ENCODE measurements at places on chromosomes 5 and 9.

- DNase-seq = no peak
Observed at GRCh38 chr9:136058801-136059302, 36.2 kb downstream of the NACC2 start.

DNA sequence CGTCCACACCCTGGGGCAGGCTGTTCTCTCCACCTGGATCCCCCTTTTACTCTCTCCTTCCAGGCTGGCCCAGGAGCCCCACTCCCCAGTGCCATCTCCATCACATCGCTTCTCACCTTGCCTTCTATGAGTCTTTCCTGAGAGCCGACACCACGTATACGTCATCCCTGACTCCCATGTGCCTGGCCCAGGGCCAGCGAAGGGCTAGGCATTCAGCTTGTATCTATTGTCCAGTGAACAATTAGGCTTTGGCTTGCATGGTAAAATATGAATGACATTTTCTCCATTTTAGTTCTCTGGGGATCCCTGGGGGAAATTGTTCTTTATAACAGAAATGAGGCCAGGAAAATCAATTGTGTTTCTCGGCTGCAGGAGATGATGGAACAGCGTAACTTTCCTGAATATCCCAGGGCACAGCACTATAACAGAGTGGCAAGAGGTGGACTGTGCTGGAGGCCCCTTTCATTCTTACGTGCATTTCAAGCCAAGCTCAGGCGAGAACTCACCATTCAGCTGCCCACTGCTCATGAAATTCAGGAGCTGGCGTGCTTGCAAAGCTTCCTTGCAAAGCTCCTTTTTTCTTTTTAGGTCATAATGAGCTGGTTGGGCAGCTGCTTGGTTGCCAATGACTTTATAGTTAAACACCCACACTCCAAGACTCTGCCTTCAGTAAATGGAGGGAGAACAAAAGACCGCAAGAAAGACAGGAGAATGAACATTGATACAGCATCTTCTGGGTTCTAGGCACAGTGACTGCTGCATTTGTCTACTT lies 37.7 kb downstream of the NSG2 start:
- DNase-seq = no peak

- DNase-seq = no peak
Observed at GRCh38 chr9:87498046-87498810, 561 bp downstream of the DAPK1 start.

GRCh38 chr9:114281473-114282103 lies 41.3 kb upstream of the ORM1 start:
- no peak for DNase-seq

DNA sequence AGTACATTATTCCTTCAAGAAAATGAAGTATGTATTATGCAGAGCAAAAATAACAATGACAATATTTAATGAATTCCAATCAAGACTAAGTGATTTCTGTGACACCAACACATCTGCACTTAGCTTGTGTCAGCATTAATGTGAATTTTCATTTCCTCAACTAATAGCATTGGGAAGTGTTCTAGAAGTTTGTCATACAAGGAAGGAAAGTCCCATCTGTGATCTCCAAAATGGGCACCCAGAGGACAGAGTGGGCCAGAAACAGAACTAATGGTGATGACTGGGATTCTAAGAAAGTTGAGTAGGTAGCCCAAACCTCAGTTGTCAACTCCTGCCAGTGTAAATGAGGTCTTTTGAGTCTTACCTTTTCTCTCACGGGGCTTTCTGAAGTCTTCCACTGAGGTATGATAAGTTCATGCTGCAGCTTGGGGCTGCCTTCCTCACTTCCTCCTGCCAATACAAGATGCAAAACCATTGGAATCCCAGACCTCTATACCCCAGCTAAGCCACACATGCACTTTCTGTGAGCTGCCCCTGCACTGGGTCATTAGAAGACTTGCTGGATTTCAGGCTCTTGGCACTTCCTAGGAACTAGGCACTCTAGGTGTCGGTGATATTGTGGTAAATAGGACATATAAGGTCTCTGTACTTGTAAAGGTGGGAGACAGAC lies 4.9 kb downstream of the ADAM19 start:
- DNase-seq = no peak

DNA sequence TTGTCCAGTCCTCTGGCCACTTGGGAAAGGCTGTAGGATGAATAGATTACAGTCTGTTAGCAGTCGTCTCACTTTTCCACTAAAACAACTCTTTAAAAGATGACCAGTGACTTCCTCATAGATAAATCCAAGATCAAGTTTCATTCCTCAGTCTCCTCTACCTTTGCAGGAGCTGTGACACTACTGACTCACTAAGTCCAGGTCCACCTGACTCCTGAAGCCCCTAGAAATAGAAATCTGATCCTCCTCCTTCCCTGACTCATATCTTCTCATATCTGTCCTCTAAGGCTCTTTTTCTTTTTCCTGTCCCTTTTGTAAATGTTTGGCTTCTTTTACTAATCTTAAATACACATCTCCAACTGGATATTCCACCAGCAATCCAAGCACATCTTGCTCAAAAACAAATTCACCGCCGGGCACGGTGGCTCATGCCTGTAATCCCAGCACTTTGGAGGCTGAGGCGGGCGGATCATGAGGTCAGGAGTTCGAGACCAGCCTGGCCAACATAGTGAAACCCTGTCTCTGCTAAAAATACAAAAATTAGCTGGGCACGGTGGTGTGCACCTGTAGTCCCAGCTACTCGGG lies 2.6 kb downstream of the CCDC125 start:
- DNase-seq = no peak

- no peak for DNase-seq
Observed at GRCh38 chr9:6215562-6215961, at the start of gene IL33. IL33 (plus strand) TSS chr9:6215807; CDS start chr9:6241695, 25,888 bp downstream.

DNA sequence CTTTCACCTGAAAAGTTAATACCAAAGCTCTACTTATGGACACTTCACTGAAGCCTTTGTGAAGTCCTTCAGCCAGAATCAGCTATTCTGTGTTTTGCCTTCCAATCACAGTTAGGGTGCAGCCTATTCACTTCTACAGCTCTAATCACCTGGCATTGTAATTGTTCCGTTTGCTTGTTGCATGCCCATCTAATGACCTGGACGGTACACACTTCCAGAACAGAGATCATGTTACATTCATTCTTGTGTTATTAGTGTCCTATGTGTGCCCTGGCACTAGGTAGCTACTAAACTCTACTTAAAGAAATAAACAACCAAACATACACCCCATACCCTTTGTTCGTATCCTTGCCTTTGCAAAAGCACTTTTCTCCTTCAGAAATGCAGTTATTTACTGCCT lies 1162.9 kb upstream of the WWC1 start:
- DNase-seq = no peak

DNA sequence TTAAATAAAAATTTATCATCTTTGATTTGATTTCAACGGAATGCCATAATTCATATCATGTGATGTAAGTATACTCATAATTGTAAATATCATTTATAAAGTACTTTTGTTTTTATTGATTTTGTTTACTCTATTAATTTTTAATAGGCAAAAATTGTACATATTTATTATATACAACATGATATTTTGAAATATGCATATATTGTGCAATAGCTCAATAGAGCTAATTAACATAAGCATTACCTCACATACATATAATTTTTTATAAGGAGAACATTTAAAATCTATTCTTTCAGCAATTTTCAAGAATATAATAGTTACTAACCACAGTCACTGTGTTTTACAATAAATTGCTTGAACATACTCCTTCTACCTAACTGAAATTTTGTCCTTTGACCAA lies 25.0 kb upstream of the CCNH start:
- no peak for DNase-seq

DNA sequence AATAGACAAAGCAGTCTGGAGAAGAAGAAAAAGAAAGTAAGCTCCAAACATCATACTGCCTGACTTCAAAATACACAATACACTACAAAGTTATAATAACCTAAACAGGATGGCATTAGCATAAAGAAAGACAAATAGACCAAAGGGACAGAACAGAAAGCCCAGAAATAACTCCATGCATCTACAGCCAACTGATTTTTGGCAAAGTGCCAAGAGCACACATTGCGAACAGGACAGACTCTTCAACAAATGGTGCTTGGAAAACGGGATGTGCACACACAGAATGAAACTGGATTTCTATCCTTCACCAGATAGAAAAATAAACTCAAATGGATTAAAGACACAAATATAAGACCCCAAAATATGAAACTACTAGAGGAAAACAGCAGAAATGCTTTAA lies 66.6 kb upstream of the SPATA31E1 start:
- DNase-seq = no peak

DNA sequence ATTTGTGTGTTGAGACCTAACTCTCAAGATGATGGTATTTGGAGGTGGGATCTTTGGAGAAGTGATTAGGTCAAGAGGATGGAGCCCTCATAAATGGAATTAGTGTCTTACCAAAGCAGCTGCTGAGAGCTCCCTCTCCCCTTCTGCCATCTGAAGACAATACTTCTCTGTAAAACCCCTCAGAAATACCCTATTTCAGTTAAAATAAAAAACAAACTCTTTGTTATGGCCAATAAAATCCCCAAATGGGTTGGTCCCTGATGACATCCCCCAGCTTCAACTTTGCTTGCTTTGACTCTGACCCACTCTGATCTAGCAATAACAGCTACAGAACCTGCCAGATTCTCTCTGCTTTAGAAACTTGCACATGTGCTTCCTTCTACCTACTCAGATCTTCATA lies 100.9 kb downstream of the SNCAIP start:
- no peak for DNase-seq

DNA sequence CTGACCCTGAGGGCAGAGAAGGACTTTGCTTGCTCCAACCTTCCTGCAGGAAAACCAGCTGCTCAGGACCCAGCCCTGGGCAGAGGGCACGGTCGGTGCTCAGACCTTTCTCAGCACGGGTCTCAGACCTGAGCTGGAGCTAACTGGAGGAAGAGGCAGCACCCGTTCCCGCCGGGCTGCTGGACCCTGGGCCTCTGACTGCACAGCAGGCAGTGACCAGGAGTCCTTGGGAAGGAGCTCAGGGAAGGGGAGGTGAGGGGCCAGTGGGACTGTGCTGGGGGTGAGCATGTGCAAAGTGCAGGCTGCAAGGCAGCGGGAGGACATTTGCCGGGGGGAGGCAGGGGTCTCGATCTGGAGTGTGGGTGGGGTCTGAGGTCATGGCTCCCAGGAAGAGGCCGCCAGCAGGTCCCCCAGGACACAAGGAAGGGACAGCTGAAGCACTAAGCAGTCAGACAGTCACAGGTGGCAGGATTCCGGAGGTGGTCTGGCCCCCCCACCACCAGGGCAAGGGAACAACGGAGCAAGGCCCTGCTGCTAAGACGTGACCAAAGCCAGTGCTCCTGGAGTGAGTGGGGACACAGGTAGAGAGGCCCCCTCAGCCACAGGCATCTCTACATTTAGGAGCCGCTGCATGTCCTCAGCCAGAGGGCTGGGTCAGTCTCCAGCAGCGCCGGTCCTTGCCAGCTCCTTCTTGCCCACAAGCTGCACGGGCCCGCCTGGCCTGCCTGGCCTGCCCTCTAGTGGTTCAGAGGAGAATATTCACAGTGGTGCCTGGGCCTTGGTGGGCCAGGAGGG lies 4.8 kb upstream of the DPM2 start:
- DNase-seq = no peak

- no peak for DNase-seq
Observed at GRCh38 chr5:132134384-132134783, 60.8 kb downstream of the CSF2 start.

DNA sequence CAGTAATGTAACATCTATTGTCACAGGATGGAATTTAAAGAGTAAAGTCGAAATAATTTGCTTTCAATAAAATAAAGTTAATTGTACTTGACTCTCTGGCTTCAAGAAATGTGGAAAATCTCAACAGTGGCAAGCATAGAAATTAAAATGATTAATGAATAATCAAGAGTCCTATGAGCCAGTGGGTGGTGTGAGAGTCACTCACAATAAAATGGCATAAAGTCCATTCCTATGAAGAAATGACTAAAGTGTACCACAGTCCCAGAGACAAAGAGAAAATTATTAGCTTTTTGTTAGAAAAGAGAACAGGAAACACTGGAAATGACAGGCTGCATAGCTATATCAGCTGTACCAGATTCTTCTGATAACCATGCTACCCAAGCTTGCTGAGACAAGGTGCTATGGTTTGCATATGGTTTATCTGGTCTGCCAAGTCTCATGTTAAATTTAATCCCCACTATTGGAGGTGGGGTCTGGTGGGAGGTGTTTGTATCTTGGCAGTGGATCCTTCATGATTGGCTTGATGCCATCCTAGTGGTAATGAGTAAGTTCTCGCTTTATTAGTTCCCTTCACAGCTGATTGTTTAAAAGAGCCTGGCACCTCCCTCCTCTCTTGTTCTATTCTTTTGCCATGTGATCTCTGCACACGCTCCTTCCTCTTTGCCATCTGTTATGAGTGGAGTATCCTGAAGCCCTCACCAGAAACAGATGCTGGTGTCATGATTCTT lies 647.7 kb upstream of the ITGA1 start:
- DNase-seq = no peak

DNA sequence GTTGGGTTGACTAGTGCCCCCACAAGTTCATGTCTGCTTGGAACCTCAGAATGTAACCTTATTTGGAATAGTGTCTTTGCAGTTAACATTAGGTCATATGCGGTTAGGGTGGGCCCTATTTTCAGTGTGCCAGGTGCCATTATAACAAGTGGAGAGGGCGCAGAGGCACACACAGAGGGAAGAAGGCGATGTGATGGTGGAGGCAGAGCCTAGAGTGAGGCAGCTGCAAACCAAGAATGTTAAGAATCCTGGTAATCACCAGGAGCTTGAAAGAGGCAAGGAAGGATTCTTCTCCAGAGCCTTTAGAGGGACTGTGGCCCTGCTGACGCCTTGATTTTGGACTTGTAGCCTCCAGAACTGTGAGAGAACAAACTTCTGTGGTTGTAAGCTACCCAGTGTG lies 10.9 kb downstream of the GPR107 start:
- no peak for DNase-seq

DNA sequence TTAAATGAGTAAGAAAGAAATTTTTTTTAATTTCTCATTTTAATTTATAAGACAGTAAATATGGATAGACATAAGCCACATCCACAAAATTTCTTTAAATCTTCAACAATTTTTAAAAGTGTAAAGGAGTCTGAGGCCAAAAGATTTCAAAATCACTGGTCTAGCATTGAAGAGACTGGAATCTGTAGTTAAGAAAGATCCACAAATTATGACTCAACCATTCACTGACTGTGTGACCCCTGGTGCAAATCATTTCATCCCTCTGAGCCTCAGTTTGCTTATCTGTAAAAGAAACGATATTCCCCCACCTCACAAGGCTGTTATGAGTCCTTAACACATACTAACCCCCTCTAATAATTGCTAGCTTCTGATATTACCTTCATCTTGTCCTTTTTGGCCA lies 98.5 kb downstream of the EBF1 start:
- no peak for DNase-seq

DNA sequence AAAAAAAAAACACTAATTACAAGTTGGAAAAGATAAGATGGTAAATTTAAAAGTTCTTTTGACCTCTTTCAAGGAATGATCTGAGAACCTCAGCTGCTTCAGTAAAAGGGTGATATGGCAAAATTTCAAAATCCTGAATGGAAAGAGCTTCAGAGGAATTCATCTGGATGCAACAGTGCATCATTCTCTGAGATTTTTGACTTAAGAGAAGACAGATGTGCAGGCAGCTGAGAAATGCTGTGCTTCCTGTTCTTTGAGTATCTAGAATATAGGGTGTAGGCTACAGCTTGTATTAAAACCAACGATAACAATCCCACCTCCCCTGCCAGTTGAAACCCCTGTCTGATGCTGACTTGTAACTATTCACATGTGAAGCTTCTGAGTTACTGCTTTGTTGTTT lies 6.2 kb downstream of the FRMPD1 start:
- DNase-seq = no peak
